ENCODE measurements at places on chromosomes 16 and 17. TPM values are rescaled to one million over a fixed set of nuclear protein-coding genes. Genes with fewer than 3 reads are reported as not detected.
A peak's percentile ranks its signal among the peaks of the same experiment; 100 is the strongest.

DNA sequence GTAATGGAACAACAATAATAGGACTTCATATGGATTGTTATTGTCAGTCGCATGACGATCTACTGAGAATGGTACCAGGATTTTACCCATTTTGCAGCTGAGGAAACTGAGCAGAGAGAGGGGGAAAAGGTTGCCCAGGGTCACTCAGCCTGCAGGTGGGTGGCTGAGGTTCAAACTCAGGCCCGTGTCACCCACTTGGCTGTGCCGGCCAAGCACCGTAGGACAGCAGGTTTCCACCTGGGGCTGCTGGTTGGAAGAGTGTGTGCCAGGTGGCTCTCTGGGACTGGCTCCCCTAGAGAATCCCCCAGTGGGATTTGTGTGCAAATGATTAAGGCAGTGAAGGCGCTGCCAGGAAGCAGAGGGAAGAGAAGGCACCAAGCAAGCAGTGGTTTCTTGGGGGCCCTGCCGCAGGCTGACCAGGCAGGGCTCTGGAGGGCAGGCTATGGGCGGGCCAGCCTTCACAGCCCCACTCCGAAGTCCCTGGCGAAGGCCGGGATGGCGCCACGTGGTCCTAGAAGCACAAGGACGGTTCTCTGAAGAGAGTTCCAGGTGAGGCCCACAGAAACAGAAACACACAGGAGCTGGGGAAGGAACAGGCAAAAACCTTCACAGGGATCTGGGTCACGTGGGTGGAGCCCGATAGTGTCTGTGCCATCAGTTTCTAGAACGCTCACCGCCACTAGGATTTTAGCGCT is 163.5 kb downstream of the IRF8 start:
- no peak for DNase-seq
- no peak overlapping the region for H3K27ac ChIP-seq
- no peaks in the 10 kb centered on the region for H3K36me3 ChIP-seq
- no peaks in the 10 kb centered on the region for H3K4me1 ChIP-seq
- peaks cover 96% of the 10 kb centered on the region for H3K27me3 ChIP-seq
- no peak overlapping the region for H3K4me3 ChIP-seq

DNA sequence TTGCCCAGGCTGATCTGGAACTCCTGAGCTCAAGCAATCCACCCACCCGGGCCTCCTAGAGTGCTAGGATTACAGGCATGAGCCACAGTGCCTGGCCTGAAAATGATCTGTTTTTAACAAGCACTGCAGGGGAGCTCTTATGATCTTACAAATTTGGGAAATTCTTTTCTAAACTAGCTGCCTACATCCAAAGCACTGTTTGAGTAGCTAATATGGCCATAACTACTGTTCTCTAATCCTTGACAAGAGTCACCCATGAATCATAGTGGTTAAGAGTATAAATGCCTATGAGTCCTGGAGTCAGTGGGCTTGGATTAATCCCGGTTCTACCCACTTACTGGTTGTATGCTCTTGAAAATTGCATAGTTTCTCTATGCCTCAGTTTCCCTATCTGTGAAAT is 1.4 kb upstream of the CPPED1 start:
- peaks cover 4% of the 10 kb centered on the region for H3K36me3 ChIP-seq
- H3K4me1 ChIP-seq: peaks cover 8% of the 10 kb centered on the region
- no peaks in the 10 kb centered on the region for H3K27me3 ChIP-seq
- no peak overlapping the region for H3K4me3 ChIP-seq
- H3K27ac ChIP-seq: no peak overlapping the region
- no peak for DNase-seq

PIK3R5 gene
- total RNA-seq: not detected

DNA sequence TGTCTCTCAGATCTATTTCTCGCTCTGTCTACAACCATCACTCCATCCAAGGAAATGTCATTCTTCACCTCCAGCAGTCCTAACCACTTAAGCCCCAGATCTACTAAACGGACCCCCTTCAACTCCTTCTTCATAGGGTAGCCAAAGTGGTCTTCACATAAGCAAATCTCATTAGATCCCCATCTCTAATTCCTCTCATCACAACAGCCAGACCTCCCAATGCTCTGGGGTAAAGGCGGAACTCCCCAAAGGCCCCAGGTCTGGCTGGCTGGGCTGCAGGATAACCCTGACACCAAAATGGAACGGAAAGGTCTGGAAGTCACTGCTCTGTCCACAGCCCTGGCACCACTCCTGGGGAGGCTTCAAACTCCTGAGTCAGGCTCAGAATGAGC is 11.1 kb downstream of the ST3GAL2 start:
- peak overlapping the region; percentile 75 for H3K27ac ChIP-seq
- peaks cover 38% of the 10 kb centered on the region for H3K4me1 ChIP-seq
- peaks cover 5% of the 10 kb centered on the region for H3K36me3 ChIP-seq
- H3K4me3 ChIP-seq: peak overlapping the region; percentile 14

PRSS33 gene
- total RNA-seq: 13.2 TPM

- peak overlapping the region; percentile 77 for H3K4me3 ChIP-seq
- peaks cover 17% of the 10 kb centered on the region for H3K4me1 ChIP-seq
- no peak overlapping the region for H3K27ac ChIP-seq
- DNase-seq: no peak
These were observed 1.1 kb downstream of the C1QTNF1 start for GRCh38 chr17:79024901-79025737.

KCNH4 gene
- total RNA-seq: not detected

ST6GALNAC1 gene
- 52.4 TPM for total RNA-seq

DNA sequence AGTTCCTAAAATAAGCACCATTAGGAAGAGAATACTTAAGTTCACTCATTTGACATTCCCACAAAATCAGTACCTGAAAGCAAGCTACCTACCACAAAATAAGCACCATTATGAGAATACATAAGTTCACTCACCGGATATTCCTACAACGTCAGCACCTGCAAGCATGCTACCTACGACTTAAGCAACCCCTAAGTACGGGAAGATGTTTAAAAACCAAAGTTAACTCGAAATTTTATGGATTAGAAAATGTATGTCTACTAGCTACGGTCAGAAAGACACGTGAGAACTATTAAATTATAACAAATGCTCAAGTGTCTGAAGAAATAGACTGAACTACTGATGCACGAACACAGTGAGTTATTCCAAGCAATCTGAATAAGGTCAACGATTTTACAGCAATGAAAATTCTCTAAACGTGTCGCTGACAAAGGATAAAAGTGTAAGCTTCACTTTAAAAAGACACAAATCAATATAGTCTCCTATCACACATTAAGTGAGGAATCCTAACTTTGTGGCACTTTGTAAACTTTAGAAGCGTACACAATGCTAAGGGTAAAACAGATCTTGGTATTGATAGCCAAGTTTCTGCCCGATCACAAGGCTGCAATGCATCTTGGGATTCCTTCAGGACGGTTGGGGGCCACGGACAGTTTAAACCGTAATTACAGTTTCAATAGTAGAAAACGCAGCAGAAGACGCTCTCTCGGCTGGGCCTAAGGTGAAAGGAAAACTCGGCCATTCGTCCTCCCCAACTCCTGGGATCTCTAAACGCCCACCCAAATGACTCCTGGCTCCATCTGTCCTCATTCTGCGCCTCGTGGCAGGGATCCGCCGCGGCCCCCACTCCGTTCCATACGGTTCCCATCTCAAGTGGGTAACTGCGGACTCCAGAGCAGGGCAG is 1.3 kb downstream of the GSPT1 start:
- peaks cover 57% of the 10 kb centered on the region for H3K36me3 ChIP-seq
- DNase-seq: peak; percentile 24
- peaks cover 41% of the 10 kb centered on the region for H3K4me1 ChIP-seq
- H3K27ac ChIP-seq: peak overlapping the region; percentile 76
- peak overlapping the region; percentile 81 for H3K4me3 ChIP-seq
- H3K27me3 ChIP-seq: no peaks in the 10 kb centered on the region

DNAH3 gene
- 0.21 TPM for total RNA-seq

ZFPM1 gene
- 3.1 TPM for total RNA-seq

- peak overlapping the region; percentile 84 for H3K4me3 ChIP-seq
- H3K36me3 ChIP-seq: peaks cover 33% of the 10 kb centered on the region
- peaks cover 9% of the 10 kb centered on the region for H3K4me1 ChIP-seq
- no peaks in the 10 kb centered on the region for H3K27me3 ChIP-seq
These were observed 157.2 kb downstream of the RAB11FIP4 start for GRCh38 chr17:31548709-31549108.

CD300H gene
- not detected for total RNA-seq

- DNase-seq: no peak
- H3K27ac ChIP-seq: no peak overlapping the region
- no peaks in the 10 kb centered on the region for H3K36me3 ChIP-seq
- no peaks in the 10 kb centered on the region for H3K27me3 ChIP-seq
These were observed 679.8 kb upstream of the KIF2B start for GRCh38 chr17:53142890-53143289.

DNA sequence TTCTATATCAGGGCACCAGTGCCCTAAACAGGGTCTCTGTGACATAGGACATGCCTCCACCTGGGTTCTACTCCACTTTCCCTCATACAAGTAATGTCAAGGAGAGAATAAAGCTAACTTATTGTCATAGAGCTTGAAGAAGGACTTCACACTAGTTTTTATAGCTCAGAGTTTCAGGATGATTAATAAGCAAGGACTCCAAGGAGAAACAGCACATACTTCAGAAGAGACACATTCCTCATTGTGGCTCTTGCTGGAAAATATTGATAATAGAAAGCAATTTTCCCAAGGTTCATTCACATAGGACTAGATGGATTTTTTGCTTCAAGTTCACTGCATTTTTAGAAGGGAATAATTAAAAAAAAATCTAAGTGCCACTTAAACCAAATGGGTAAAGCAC is 133.3 kb downstream of the CA10 start:
- H3K4me1 ChIP-seq: peaks cover 24% of the 10 kb centered on the region
- H3K27me3 ChIP-seq: peaks cover 9% of the 10 kb centered on the region
- DNase-seq: no peak

GRCh38 chr17:73420897-73421296 is 109.1 kb upstream of the CDC42EP4 start:
- H3K4me3 ChIP-seq: no peak overlapping the region
- no peaks in the 10 kb centered on the region for H3K36me3 ChIP-seq
- no peaks in the 10 kb centered on the region for H3K4me1 ChIP-seq
- DNase-seq: peak; percentile 25

DNA sequence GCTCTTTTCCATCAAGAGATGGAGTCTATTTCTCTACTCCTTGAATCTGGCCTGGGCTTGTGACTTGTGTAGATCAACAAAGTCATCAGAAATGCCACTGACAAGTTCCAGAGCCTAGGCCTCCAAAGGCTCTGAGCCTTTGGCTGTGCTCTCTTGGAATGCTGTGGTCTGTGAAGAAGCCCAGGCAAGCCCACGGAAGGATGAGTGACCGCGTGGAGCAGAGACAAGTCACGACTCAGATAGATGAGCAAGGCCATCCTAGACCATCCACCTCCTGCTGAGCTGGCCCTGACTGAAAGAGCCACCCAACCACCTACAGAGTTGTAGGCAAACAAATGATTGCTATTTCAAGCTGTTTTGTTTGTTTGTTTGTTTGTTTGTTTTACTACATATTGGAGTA is 11.6 kb upstream of the ICAM2 start:
- H3K4me1 ChIP-seq: no peaks in the 10 kb centered on the region
- DNase-seq: no peak
- no peak overlapping the region for H3K27ac ChIP-seq
- H3K36me3 ChIP-seq: no peaks in the 10 kb centered on the region
- H3K27me3 ChIP-seq: no peaks in the 10 kb centered on the region
- no peak overlapping the region for H3K4me3 ChIP-seq

DNA sequence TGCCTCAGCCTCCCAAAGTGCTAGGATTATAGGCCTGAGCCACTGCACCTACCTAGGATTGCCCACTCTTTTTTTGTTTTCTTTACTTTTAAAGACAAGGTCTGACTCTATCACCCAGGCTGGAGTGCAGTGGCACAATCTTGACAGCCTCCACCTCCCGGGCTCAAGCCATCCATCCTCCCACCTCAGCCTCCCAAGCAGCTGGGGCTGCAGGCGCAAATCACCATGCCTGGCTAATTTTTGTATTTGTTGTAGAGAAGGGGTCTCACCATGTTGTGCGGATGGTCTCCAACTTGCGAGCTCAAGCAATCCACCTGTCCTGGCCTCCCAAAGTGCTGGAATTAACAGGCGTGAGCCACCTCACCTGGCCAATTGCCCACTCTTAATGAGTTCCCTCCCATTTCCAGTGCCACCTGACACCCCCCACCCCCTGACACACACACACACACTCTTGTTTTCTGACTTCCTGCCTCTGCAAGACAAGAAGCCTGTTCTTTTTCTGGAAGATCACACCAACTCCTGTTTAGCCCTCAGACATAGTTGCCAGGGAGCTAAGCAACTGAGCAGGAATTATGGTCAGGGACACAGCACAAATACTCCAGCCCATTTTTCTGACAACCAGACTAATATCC is 2.6 kb downstream of the OVCA2 start:
- H3K27me3 ChIP-seq: no peaks in the 10 kb centered on the region
- no peak overlapping the region for H3K4me3 ChIP-seq
- no peak for DNase-seq
- no peak overlapping the region for H3K27ac ChIP-seq
- H3K36me3 ChIP-seq: peaks cover 36% of the 10 kb centered on the region

CD68 gene
- 28.6 TPM for total RNA-seq

DNA sequence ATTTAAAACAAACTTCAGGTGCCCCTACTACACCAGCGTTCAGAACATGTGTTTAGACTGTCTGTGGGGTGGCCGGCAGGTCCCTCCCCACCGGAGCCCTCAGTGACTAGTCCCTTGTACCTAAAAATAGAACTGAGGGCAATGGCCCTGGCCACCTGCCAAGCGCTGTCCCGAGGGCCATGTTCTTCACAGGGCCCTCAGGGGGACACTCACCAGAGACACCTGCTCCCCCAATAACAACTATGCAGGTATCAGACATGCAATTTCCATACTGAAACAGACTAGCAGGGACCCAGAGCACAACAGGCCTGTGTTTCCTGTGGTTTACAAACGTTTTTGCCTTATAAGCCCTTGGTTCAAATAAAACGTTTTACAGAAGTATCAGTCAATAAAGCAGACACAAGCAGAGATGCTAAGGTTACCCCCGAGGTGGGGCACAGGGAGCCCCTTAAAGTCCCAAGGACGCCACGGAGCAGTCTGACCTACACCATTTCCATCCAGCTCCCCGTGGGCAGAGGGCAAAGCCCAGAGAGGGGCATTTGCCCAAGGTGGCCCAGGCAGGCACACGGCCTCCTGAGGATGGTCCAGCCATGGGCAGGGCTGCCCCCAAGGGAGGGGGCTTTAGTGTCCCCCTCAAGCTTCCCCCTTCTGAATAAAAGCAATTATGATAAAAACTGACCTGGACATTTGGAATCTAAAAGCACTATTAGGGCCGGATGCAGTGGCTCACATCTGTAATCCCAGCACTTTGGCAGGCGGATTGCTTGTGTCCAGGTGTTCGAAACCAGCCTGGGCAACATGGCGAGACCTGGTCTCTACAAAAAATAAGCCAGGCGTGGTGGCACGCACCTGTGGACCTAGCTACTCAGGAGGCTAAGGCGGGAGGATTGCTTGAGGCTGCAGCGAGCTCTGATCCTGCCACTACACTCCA is 896 bp upstream of the MYLK3 start:
- H3K36me3 ChIP-seq: no peaks in the 10 kb centered on the region
- no peak for DNase-seq
- no peaks in the 10 kb centered on the region for H3K27me3 ChIP-seq
- no peaks in the 10 kb centered on the region for H3K4me1 ChIP-seq
- H3K4me3 ChIP-seq: no peak overlapping the region

- H3K27me3 ChIP-seq: peaks cover 67% of the 10 kb centered on the region
- peaks cover 12% of the 10 kb centered on the region for H3K36me3 ChIP-seq
- no peak overlapping the region for H3K27ac ChIP-seq
These were observed 1.3 kb downstream of the SMPD3 start for GRCh38 chr16:68446681-68447652.

- peaks cover 68% of the 10 kb centered on the region for H3K36me3 ChIP-seq
- no peak overlapping the region for H3K27ac ChIP-seq
- H3K4me1 ChIP-seq: no peaks in the 10 kb centered on the region
- no peak overlapping the region for H3K4me3 ChIP-seq
- H3K27me3 ChIP-seq: no peaks in the 10 kb centered on the region
- peak; percentile 76 for DNase-seq
These were observed 31.5 kb downstream of the SIAH1 start for GRCh38 chr16:48353565-48354163.

Data from Calu3 (cell line).